ENCODE measurements at places on chromosomes 4 and X.

GRCh38 chr4:98284640-98285046, 23.5 kb downstream of the RAP1GDS1 start:
- no peak for DNase-seq

DNA sequence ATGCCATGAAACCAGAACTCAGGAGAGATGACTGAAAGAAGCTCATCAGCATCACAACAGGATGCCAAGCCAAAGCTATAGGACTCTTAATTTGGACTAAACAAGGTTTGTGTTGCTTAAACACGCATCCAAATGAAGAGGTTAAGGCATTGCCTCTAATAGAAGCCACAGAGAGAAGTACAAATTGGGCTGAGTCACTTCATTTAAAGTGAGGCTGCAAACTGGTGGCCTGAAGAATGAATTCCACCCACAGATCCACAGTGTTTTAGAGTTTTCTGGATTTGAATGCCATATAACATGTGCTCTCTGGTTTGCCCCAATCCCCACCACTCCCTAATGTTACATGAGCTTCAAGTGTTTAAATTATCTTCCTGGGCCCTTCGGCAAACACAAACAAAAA, 103.5 kb downstream of the FIP1L1 start:
- no peak for DNase-seq

DNA sequence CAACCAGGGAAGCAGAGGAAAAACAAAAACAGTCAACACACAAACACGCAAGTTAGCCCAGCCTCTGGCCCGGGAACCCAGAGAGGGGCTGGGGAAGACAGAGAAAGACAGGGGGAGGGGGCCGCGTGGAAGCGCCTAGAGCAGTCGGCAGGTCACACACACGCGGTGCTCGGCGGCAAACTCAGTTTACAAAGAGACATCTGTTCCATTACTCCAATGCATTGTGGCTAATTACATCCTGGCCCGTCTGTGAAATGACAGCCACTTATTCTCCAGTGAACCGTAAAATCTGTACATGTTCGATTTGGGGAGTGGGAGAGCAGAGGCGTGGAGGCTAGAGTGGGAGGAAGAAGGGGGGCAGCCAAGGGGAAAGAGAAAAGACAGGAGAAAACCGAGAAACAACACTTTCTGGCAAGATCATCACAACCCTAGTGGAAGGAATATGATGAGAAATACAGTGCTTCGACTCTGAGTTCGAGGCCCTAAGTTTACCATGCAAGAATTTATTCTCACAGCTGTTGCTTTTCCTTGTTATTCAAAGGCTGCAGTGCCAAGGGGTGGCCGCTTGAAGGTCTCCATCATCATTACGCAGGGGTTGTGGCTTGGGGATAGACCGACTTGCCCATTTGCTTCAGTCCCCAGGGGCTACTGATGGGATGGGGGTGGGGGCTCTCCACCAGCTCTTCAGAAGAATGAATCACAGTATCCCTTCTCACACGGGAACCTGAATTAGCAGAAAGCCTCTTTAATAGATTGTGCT, 167.7 kb downstream of the MGST2 start:
- DNase-seq, result no peak

GRCh38 chr4:151804086-151804630, 43.4 kb upstream of the GATB start:
- no peak for DNase-seq

DNA sequence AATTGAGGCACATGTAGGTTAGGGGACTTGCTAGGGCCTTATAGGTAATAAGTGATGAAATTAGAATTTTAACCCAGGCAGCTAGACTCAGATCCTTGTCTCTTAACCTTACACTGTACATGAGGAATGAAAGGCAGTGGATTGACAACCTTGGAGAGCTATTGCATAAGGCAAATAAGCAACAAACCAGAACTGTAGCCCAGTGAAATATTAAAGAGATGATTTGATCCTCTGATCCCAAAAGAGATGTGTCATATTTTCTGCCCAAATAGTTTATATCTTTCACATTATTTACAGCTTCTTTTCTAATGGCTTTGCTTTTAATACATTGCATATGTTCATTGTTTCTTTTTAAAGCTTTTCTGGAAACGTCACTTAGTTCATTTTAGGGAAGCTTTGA, 252.6 kb downstream of the ANK2 start:
- DNase-seq, result no peak

- DNase-seq, result no peak
Measured at GRCh38 chr4:184427687-184428086, 46.7 kb downstream of the IRF2 start.

GRCh38 chrX:72020204-72020603, 109.6 kb downstream of the NHSL2 start:
- DNase-seq, result no peak

- no peak for DNase-seq
Measured at GRCh38 chr4:142016031-142016430, 379.6 kb downstream of the IL15 start.

DNA sequence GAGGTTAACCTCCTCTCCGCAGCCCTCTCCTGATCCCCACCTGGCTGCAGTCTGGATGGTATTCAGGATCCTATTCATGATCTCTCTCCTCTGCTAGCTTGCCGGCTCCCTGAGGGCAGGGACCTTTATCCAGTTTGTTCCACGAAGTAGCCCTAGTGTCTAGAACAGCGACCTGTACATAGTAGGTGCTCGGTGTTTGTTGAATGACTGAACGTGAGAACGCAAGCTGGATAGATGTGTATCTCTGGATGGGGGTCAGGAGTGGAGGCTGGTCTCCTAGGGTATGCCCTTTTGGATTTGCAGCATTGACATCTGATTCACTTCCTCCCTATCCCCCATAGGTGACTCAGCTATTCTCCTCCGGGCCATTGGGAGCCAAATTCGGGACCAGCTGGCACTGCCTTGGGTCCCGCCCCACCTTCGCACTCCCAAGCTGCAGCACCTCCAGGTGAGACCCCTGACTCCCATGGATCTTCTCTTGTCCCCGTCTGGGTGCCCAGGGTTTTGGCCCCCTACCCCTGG, 7.3 kb downstream of the CCDC22 start:
- no peak for DNase-seq

DNA sequence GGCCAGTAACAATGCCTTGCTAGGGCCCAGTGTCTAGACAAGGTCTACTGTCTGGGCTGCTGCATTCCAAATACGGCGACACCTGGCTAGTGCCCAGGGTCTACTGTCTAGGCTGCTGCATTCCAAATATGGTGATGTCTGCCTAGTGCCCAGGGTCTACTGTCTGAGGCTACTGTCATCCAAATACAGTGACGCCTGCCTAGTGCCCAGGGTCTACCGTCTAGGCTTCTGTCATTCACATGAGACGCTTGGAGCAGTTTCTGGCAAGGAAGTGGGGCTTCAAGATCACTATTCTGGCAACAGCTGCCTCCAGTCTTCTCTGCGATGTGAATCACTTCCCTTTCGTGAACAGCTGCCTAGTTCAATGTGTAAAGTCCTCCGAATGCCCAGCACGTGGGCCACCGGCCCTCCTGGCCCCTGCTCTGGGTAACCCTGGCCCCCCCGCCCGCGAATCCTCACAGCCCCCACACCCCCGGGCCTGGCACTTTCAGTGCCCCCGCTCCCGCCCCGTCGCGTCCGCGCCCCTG, 12.7 kb downstream of the ACOX3 start:
- no peak for DNase-seq

DNA sequence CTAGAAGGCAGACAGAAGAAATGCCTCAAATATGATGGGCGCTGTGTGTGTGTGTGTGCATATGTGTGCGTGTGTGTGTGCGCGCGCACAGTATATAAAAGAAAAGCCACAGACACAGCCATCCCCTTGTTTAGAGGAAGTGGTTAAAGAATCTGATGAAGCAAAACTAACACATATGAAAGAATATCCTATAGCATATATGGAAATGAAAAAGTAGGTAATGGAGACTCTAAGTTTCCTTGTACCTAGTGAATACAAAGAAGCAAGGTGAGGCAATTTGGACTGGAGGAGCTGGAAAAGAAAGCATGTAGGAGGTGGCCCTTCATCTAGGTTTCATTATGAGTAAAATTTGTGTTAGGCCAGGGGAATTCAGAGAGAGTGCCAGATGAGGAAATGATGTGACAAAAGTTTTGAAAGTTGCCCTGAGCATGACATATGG, 58.6 kb upstream of the MCF2 start:
- DNase-seq, result no peak

DNA sequence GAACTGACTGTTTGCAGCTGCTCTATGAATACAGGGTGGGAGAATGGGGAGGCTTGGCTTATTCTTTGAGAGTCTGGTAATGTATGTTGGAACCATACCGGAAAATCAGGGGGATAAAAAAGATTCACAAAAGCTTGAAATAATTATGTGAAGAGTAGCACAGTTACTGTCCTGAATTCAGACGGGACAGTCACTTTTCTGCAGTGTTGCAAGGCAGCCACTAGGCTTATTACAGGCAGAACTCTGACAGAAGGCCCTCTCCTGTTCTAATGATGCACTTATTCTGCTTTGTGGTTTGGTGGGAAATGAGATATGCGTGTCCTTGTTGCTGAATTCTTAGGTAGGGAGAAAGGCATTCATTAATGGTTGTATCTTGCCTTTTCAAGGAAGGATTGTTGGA, 37.2 kb downstream of the GUCY1B1 start:
- DNase-seq, result no peak

DNA sequence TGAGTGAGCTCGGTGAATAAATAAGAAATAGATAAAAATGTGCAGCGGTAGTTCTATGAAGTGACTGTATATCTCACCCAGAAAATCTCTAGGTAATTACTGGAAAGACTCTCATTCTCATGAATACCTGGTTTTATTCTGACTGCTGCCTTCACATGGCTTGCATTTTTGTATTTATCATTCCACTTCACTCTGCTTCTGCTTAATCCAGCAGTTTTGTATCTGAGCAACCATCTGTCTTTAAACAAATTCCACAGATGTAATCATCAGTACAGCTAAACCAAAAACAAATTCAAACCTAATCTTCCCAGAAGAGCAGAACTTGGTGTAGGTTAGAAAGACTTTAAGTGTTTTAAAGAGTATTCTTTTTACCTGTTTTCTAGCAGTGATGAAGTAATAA, 11.2 kb upstream of the ALB start:
- no peak for DNase-seq

DNA sequence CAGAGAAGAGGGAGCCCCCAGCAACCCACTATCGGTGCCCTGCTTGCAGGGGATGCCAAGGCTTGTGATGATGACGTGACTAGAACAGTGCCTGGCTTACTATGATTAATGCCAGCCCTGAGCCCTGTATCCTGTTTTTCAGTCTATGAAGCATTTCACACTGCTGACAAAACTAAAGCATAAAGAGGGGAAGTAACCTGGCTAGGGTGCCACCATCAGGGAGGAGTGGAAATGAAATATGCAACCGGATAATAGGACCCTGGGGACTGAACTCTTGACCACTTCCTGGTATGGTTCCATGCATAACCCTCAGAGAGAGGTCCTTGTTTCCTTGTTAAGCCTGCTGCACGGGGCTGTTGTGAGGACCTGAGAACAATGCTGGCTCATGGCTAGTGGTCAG, 50.3 kb downstream of the MED28 start:
- no peak for DNase-seq

GRCh38 chr4:76943129-76943620, 6.4 kb upstream of the SEPTIN11 start:
- DNase-seq, result no peak

- no peak for DNase-seq
Measured at GRCh38 chr4:27178061-27178460, 317.4 kb downstream of the STIM2 start.

GRCh38 chr4:139630991-139631390, 34.6 kb upstream of the MGST2 start:
- DNase-seq, result no peak

GRCh38 chr4:36226430-36227227, 17.7 kb downstream of the ARAP2 start:
- DNase-seq, result no peak

DNA sequence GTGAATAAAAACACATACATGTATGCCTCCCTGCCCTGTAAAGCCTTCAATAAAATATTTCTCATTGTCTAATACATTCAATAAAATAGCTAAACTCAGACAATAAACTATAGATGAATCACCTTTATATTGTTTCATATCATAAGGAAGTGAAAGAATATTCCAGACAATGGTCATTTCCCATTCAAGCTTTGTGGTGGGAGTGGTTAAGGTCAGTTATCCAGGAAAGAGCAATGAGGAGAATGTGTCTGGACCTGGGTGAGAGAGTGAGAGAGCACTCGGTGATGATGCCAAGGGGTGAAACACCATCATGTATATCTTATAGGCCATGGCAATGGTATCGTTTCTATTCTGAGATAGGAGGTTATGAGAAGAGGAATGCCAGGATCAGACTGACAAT, 197.8 kb downstream of the PDHA2 start:
- DNase-seq, result no peak

DNA sequence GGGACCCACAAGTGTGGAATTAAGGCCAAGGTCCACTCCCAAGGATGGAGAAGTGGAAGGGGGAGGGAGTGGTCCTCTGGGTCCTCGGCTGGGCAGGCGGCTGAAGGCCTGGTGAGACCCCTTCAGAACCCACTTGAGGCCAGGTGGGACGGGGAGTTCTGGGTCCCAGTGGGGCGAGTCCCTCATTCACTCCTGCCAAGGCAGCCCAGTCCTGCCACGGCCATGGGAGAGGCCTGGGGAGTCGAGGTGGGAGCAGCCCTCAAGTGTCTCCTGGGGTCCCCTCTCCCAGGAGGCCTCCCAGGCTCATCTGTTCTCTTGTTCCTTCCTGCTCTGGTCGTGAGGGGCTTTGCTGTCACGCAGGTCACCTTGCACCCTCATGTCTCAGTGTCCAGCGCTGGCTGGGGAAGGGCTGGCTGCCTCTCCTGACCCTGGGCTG, 6.1 kb upstream of the SH3BP2 start:
- no peak for DNase-seq

DNA sequence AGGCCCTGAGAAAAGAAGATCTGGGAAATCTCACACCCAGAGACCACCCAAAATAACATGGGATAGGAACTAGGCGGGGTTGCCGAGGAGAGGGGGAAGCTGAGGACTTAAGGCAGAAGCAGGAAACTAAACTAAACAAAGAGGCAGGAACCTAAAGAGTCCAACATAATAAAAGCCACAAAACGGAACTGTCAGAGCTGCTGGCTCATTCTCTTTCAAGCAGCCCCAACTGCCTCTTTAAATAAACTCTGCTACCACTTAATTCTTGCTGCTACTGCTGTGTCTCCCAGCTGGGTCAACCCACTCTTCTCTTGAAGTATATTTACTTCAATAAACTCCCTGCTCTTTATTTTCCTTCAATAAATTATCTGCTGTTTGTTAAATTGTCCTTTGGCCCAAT, 44.5 kb downstream of the MAGEB16 start:
- no peak for DNase-seq

DNA sequence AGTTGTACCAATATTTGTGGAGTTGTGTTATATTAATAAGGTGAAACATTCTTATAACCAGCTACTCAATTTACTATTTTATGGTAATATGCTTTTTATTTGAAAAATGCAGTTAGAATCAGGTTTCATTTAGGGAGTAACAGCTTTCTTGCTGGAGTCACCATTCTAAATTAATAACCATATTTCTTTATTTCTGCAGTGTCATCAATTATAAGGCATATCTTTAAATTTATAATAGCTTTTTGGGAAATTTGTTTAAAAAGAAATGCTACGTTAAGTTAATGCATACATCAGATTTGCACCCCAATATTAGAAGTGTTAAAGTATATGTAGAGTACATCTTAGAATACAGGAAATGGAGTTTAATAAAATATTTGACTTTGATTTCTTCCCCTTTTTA, 18.9 kb downstream of the USP38 start:
- DNase-seq, result no peak
